ENCODE measurements at places on chromosomes 16 and 17.

DNA sequence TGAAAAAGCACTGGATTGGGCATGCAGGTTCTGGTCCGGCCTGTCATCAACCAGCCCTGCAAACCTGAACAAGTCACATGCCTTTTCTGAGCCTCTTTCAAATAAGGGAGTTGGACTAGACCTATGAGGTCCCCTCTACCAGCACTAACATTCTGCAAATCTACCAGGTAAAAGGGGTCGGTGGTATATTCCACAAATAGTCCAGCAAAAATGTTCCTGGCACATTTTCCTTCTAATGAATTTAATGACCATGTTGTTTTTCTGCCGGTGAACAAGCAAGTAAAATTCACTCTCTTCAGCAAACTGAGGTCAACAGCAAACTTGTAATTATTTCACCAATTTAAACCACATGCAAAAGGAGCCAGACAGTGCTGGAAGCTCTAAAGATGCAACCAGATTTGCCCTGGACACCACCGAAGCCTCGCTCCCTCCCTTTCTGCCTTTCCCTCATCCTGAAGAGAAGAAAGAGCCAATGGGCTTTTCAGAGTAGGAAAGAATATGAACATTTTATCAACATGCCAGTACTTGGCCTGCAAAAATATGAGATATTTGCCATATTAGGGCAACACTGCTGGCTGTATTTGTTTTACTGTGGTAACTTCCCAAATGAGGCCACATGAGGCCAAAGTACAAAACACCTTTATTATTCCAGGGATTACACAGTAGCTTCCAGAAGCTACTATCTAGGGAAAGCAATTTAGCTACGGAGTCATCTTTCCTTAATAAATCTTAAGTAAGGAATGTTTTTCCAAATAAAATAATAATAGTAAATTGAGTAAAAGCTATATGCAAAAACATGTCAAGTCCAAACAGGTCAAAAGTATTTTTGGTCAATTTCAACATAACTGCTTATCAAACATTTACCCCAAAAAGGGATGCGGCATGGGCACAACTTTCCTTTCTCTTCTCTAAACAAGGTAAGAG is 45.0 kb downstream of the USP31 start:
- DNase-seq, result no peak

DNA sequence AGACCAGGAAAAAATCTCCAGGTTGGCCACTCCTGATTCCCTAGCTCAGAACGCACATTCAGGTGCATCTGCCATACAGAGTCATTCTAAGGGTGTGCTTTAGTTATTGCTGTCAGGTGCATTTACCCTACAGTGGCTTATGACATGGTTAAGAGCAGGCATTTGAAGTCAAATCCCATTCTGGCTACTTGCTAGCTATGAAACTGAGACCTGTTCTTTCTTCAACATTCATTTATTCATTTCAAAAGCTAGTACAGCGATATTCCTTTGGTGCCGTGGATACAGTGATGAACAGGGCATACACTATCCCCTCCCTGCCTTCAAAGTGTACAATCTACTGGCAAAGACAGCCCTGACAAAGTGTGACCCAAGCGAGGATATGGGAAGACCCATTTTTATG is 508.3 kb downstream of the NPIPA7 start:
- no peak for DNase-seq

DNA sequence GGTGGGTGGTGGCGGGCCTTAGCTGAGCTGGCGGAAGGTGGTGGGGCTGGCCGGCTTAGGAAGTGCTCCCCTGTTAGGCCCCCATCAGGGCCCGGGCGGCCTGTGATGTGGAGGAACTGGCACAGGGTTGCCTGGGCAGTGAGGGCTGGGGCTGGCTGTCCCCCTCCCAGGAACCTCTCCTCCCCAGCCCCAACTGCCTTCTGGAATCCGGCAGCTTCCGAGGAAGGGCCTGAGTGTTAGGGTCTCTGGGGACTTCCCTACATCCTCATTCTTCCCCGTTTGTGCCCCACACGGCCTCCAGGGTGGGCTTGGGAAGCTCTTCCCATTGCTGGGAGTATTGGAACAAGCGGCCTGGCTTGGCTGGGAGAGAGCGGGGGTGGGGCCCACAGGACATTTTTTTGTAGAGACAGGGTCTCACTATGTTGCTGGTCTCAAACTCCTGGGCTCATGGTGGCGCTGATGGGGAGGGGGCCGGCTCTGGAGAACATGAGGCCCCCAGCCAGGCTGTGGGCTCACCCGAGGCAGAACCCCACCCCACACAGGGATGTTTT is 89.9 kb upstream of the CIBAR2 start:
- no peak for DNase-seq

DNA sequence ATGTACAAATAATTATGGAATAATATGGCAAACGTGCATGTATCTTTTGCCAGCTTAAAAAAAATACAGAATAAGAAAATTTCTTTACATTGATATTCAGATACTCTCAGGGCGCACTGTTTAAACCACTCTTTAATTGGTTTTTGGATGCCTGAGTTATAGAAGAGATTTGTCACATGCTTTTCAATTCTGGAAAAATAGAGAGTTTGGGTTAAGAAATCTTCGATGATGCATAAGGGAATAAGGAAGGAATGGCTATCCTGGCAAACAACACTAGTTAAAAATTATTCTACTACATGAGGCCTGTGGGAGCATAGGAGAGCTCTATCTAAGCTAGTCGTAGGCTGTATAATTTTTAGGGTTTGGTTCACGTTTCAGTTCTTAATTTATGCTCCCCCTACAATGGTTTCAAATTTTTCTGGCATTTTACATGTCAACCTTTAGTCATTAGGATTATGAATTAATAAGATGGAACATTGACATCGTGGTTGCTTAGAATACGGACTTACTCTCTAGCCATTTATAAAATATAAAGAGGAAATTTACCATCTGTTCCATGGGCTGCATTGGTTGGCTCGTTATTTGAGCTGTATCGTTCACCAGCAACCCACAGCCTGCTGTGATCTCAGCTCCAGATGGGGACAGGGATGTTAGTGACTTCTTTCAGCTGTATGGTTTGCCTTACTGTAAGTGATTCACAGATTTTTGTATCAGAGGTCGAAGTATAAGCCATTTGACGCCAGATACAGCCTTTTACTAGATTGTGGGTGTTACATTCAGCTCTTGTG is 15.9 kb downstream of the NARF start:
- no peak for DNase-seq

DNA sequence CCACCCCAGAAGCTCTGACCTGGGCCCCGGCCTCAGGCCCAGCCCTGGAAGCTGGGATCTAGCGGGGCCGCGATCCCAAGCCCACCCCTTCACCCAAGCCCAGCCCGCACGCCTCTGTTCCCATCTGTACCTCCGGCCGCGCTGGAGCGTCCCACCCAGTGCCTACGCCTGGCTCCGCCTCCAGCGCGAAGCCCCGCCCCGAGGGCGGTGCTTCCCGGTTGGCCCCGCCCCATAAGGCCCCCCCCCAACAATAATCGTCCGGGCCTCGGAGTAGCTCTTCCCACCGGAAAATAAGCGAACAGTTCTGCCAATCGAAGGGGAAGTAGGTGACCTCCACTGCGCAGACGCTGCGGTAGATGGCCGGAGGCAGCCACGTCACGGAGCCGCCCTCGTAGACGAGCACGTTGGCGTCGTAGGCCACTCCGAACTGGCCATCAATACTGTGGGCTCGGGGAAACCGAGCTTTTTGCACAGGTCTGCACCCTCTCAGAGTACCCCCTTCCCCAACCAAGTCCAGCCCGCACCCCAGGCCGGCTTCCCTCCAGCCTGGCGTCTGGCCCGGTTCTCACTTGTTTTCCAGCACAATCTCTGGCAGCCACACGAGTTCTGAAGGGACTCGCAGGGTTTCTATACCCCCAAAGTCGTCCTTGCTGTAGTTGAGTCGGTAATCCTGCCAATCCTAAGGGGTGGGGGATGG is 1.1 kb downstream of the CHRNE start:
- no peak for DNase-seq

DNA sequence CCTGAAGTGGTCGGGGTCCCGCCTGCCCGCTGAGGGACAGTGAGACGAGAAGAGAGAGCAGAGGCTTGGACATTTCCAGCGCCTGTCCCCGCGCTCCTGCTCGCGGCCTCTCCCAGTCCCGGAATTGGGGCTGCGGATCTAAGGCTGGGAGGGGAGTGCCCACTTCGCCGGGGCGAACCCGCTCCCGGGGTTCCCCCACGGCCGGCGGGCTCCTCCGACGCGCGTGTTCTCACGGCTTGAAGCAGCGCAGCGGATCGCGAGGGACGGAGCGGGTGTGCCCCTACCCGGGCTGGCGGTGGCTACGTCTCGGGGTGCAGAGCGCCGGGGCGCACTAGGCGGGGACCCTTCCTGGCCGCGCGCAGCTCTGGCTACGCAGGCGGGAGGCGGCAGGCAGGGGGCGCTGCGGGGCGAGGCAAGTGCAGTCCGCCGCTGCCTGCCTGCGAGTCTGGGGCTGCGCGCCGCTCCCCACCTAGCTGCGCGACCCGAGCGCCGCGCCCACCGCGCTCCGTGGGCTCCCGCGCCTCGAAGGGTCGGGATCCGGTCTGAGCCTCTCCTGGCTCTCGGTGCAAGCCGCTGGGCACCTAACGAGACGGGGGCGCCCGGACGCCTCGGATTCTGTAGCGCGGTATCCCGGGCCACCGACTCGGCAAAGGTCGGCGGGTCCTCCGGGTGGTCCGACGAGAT is 1.2 kb downstream of the NGFR start:
- no peak for DNase-seq

DNA sequence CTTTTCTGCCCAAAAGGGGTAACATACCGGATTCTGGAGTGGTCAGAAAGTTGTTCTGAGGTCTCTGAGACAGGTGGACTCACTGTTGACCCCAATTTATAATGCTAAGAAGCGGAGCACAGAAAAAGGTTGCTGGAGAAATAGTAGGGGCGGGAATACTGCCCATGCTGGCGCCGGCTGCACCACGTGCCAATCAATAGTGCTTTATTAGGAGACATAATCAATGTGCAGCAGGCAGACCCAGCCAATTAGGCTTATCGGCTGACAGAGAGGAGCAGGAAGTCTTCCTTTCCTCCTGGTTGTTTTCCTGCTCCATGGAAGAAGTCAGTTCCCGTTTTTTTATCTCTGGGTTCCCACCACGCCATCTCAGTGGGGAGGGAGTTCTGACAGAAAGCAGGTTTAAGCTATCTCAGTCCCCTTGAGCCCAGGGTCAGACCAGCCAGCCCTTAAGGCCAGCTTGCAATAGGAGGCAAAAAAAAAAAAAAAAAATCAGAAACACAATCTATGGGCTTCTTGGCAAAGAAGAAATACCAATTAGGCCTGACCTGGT is 68.2 kb upstream of the IRX6 start:
- DNase-seq, result no peak

DNA sequence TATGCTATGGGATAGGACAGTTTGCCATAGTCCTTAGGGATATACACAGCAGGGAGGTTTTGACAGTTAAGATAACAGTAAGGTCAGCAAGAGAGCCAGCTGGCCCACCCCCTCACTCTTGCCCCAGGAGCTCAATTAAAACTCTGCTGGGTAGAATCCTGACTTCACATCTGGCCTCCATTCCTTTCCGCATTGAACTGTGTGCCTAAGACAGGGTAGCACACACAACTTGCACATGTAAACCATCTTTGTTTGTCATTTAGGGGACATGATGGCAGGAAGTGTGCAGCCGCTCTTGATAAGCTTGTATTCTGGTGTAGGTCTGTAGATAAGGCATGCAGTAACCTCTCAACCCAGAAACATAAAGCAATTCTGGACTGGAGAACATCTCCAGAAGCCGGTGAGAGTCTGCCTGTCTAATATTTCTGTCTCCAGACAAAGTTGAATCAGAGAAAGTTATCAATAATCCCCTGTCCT is 5.2 kb downstream of the MINK1 start:
- no peak for DNase-seq

- peak; percentile 29 for DNase-seq
These were observed 38.2 kb upstream of the PIRT start for GRCh38 chr17:10875984-10876555.

GRCh38 chr17:4667166-4667565 is 25.7 kb upstream of the ALOX15 start:
- no peak for DNase-seq

DNA sequence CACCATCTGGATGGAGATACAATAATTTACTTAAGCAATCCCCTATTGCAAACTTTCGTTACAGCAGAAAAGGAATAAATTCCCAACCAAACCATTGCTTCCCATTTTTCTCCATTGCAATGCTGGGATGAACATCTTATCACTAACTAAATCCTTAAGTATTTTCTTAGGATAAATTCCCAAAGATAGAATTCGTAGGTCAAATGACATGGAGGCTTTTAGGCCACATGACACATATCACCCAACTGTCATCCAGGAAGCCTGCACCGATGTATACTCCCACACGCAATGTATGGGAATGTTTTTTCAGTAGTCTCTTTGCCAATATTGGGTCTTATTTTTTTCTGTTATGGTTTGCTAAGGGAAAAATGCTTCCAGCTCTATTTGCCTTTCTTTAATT is 1.6 kb upstream of the TLCD2 start:
- DNase-seq, result no peak

DNA sequence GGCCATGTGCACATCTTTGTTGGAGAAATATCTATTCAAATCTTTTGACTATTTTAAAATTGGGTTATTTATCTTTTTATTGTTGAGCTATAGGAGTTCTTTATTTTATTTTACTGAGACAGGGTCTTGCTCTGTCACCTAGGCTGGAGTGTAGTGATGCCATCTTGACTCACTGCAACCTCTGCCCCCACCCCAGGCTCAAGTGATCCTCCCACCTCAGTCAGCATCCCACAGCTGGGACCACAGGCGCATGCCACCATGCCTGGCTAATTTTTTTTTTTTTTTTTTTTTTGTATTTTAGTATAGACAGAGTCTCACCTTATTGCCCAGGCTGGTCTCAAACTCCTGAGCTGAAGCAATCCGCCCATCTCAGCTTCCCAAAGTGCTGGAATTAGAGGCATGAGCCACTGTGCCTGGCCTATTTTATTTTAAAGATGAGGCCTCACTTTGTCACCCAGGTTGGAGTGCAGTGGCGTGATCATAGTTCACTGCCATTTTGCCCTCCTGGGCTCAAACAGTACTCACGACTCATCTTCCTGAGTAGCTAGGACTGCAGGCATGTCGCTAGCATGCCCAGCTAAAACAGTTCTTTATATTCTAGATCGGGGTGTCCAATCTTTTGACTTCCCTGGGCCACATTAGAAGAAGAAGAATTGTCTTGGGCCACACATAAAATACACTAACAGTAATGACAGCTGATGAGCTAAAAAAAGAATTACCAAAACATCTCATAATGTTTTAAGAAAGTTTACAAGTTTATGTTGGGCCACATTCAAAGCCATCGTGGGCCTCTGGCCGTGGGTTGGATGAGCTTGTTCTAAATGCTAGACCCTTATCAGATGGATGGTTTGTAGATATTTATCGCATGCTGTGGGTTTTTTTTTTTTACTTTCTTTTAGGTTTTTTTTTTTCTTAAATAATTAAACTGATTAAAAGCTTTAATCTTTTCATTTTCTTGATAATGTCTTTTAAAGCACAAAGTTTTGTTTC is 13.7 kb downstream of the TENT4B start:
- no peak for DNase-seq

GRCh38 chr17:75849724-75850123 is 5.4 kb downstream of the WBP2 start:
- DNase-seq, result no peak

DNA sequence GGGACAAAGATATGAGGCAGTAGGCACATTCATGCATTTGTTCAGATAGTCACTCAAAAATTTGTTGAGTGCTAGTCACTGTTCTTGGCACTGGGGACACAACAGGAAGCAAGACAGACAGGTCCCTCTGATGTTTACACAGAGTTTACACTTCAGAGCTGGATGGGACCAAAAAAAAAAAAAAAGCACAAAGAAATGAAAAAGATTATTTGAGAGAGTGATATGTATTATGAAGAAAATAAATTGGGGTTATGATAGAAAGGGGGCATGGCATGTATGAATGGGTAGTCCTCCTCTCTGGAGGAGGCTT is 3.5 kb upstream of the YPEL2 start:
- DNase-seq, result no peak
